ENCODE measurements at places on chromosomes 5 and 9. TPM values are rescaled to one million over a fixed set of nuclear protein-coding genes. Genes with fewer than 3 reads are reported as not detected.

MAP1B gene
- total RNA-seq = 216 TPM

TRPM6 gene
- total RNA-seq = 0.38 TPM

MCIDAS gene
- total RNA-seq = not detected

TUBB4B gene
- 241 TPM for total RNA-seq

PCDHGA10 gene
- 9.6 TPM for total RNA-seq

ZNF366 gene
- total RNA-seq = 18.2 TPM

IL9 gene
- not detected for total RNA-seq

All from vein endothelial cell (primary cell).